ENCODE measurements at places on chromosomes 3 and 15.

DNA sequence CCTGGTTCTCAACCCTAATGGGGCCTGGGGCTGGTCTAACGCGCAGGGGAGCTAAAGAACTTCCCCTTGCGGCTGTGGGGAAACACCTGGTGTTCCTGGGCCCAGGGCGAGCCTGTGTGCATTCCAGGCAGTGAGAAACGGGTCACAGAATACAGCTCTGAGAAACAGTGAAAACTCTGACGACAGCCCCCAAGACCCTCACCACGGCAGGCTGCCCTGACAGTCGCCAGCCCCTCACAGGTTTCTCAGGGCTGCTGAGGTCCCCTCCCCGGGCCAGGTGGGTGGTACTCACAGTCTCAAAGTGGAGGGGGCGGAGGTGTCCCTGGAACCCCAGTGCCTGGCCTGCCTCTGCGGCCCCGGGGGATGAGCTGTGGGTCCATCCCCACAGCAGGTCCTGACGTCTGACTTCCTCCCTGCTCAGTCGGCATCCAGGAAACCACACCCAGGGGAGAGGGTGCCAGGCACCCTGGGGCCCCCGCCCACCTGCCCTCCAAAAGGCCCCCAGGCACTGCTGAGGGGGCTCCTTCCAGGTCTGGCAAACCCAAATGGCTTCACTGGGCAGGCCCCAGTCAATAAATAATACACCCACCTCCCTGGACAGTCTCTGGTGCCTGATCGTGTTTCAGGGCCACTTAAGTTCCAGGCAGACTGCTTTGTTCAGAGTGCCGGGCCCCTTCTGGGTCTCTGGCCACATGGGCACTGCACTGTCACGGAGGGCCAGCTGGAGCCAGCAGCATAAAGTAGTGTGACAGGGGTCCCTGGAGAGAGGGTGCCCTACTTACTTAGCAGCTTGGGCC lies 57.7 kb downstream of the IQSEC1 start:
- no peak for DNase-seq

DNA sequence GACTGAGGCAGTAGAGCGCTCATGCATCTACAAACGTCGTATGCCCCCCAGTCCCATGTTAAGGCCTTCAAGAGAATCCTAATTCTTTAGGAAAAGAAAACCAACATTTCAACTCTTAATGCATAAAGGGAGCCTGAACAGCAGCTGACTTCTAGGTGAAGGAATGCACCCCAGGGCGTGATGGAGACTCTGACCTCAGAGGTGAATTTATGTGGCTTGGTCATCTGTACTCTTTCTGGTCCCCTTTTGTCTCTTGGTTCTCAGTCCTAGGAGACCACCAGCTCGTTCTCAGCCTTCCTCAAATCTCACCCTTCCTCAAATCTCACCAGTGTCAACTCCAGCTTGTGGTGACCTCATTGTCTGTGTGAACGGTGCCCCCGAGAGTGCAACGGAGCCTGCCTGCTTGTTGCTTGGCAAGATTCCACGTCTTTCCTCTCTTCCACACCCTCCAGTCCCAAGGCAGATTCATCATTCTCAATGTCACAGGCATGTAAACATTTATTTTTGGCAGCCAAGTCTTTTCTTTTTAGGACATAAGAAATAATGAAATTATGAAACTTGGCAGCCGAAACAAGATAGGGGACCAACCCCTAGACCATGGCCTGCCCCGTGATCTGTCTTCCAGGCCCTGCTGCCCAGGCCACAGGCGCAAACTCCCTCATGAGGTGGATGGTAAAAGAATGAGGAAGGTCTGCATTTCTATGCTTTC lies 166.2 kb downstream of the ADAMTS17 start:
- DNase-seq, result no peak

- DNase-seq, result no peak
Observed at GRCh38 chr15:41801850-41802455, 25.9 kb upstream of the JMJD7 start.

DNA sequence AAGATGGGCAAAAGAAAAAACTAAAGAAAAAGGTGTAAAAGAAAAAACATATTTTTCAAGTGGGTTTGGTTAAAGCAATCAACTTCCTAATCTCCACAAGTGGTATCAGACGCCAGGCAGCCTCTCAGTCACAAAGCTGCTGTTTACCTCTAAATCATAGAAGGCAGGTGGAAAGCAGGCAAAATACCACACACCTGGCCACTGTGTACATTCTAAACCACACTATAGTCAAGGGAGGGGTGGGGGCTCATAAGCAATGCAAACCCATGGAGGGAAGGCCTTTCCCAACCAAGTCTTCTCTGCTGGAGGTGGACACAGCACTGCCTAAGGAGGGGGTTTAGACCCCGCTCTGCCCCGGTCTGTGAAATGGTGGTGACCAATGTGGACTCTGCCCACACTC lies 50.4 kb downstream of the MCF2L2 start:
- DNase-seq, result no peak

GRCh38 chr15:99365242-99365641 lies 114.0 kb downstream of the LRRC28 start:
- DNase-seq, result no peak

- no peak for DNase-seq
Observed at GRCh38 chr3:185661772-185662171, 75.7 kb downstream of the SENP2 start.
